Left kidney (tissue), 8 donors: ENCODE measurements at places on chromosomes 1 and 21. TPM values are rescaled to one million over a fixed set of nuclear protein-coding genes. Genes with fewer than 3 reads are reported as not detected.

DNA sequence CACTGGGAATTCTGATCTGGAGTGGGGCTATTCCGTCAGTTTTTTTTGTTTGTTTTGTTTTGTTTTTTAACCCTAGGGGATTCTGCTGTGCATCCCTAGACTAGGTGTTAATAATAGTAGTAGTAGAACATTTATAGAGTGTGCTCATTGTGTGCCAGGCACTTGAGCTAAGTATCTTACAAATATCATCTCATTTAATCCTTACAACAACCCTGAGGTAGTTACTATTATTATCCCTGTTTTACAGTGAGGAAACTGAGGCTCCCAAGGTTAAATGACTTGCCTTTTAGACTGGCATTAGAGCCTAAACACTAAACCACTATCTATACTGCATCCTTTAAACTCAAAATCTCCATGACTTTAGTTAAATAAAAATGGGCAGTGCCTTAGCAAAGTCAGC is 22.1 kb downstream of the TOR3A start:
- no peak for DNase-seq

DNA sequence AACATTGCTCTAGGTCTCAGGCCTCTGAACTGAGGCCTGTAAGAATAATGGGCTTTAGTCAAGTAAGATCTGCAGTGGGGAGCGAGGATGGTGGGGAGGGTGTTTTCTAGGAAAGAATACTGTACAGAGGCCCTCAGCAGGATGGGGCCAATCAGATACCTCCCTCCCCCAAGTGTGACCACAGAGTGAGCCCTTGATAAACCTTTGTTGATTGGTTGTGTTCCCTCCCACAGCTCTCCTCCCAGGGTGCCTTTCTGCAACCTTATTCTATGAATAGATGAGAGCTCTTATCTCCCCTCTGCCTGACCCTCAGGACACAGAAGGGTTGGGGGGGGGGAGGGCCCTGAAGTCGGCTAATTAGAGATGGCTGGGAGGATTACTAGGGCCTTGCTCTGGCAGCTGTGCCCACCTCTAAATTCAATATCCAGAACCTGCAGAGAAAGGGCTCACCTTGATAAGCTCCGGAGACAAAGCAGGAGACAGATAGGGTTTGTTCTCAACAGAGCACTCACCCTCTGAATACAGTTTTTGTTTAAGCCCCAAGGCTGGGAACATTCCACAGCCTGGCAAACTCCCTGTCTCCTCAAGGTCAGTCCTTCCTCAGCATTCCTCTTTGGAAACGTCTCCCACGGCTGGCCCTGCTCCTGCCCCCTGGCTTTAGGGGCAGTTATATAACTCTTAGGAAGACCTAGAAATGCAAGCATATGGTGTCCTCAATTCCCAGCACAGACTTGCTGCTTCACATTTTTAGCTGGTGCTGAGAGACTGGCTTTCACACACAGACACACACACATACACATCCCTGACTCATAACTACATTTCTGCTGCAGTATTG is 42.9 kb downstream of the ATP1A1 start:
- no peak for DNase-seq

DNA sequence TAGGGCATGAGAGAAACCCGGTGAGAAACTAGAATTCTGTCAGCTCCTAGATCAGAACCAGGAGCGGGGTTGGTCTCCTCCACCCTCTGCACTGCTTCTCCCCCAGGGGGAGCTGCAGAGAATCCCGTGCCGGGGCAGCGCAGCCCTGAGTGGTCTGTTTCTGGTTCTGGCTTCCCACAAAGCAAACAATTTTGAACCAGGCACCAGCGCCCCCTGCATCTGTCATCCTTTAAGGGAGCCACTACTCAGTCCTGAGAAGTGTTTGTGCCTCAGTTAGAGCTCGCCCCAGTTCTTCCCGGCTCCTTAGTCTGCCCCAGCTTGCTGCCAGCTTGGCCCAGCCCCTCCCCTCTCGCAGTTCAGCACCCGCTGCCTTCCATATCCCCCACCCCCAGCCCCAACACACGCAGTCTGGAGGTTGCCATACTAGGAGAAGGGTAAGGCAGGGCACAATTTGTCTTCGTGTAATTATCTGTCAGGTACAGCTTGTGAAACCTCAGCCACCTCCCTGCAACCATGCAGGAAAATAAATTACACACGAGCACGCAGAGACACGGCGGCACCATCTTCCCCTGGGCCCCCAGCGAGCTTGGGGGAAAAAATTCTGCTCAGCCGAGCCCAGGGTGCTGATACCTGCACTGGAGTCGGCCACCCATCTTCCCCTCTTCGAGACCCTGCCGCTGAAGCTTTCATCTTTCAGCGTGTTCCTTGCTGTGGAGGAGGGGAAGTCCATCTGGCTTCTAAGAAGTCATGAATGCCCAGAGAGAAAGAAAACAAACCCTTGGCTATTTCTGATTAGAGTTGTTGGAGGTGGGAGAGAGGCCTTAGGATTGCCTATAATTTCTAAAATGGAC is 62.6 kb upstream of the CD1D start:
- peak; percentile 67 for DNase-seq

DNA sequence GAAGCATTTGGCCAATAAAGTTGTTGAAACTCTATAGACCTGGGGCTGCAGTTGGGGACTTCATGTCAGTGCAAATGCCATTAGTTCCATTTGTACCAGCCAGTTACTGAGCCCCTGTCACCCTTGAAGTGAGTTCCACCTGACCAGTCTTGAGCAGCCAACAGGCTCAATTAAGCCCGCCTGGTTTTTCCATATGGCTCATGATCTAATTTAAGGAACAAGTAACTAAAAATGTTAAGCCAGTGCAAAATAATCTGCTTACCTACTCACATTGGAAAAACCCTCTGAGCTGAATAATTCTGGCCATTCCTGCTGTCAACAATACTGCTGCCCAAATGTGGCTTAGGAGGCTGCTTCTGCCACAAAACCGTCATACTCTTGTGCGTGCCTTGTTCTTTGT is 21.6 kb downstream of the NSUN4 start:
- no peak for DNase-seq

Gene ETV3L
- polyA plus RNA-seq: not detected

Gene HRNR
- 1.0 TPM for polyA plus RNA-seq

Gene CD52
- polyA plus RNA-seq: 5.6 TPM

Gene IL19
- polyA plus RNA-seq: 1.0 TPM

Gene SLC45A1
- polyA plus RNA-seq: 2.8 TPM
